Pancreas (tissue), 10 donors: ENCODE measurements at places on chromosomes 16 and 17. TPM values are rescaled to one million over a fixed set of nuclear protein-coding genes. Genes with fewer than 3 reads are reported as not detected.

Gene SNAI3
- total RNA-seq = 0.71 TPM

Gene MRTFB
- 36.6 TPM for total RNA-seq

Gene SLC9A5
- 0.69 TPM for total RNA-seq

Gene COX6A2
- not detected for total RNA-seq

Gene IL17C
- total RNA-seq = not detected

Gene CEMP1
- total RNA-seq = 0.31 TPM

Gene PIK3R5
- 2.4 TPM for total RNA-seq

Gene VMO1
- 1.7 TPM for total RNA-seq

- H3K36me3 ChIP-seq = no peaks in the 10 kb centered on the region
- H3K4me1 ChIP-seq = peaks cover 6% of the 10 kb centered on the region
- H3K27me3 ChIP-seq = no peaks in the 10 kb centered on the region
- H3K4me3 ChIP-seq = no peak overlapping the region
- no peak overlapping the region for H3K27ac ChIP-seq
- DNase-seq = no peak
Measured at GRCh38 chr17:17940441-17940911, 31.7 kb downstream of the TOM1L2 start.

DNA sequence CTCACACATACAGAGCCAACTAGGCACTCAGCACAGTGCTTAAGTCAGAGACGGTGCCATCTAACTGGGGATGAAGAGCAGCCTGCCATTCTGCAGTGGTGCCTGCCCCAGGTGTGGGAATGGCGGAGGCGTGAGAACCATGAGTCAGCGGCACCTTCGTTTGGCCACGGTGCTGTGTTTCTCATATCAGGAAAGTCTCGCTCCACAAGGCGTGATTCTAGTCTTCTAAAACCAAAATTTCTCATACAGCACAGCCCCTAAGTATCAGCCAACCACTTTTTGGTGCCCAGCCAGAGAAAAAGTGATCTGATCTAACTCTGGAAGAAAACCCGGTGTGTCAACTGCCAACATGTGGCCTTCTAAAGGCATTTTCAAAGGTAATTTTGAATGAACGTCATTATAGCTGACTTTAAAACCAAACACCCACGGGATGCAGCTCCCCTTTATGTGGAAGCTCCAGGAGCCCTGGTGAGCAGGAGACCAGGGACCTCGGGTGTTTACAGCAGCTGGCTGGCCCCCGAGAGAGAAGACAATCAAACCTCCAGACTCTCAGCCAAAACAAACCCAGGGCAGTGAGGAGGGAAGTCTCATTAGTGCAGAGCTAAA is 54.6 kb downstream of the ABCC12 start:
- H3K4me1 ChIP-seq = no peaks in the 10 kb centered on the region

GRCh38 chr17:32915245-32915644 is 12.7 kb upstream of the TMEM98 start:
- DNase-seq = no peak
- no peaks in the 10 kb centered on the region for H3K27me3 ChIP-seq
- H3K27ac ChIP-seq = no peak overlapping the region
- no peaks in the 10 kb centered on the region for H3K36me3 ChIP-seq
- peaks cover 14% of the 10 kb centered on the region for H3K4me1 ChIP-seq
- H3K4me3 ChIP-seq = no peak overlapping the region

DNA sequence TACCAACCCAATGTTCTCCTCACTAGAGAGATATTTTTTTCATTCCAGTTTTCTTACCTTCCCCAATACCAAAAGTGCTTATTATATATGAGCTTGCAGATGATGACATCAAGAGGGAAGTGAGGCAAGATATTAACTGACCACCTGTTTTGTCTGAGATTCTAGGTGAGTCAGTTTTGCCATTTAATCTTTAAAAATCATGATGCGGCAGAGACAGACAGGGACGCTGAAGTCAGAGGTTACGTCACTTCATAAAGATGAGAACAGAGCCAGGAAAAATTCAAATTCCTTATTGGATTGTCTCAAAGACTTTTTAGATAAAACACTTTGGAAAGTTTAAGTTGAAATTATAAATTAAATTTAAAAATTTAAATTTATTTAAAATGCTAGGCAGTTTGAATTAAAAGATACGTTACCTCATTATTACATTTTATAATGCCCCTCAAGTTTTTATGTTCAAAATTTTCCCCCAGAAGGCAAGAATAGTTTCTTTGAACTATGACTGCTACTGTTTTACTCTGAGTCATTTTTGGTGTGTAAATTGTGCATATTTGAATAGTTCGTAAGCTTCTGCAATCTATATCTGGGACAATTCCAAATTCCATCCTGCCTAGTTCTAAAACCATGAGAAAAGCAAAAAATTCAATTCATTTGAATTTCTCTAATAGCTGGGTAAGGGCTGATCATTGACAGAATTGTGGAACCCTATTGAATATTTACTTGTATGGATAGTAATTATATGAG is 839.6 kb upstream of the GOT2 start:
- H3K27me3 ChIP-seq = no peaks in the 10 kb centered on the region
- H3K4me1 ChIP-seq = no peaks in the 10 kb centered on the region
- DNase-seq = no peak
- H3K36me3 ChIP-seq = no peaks in the 10 kb centered on the region
- no peak overlapping the region for H3K27ac ChIP-seq

- no peaks in the 10 kb centered on the region for H3K36me3 ChIP-seq
- H3K27me3 ChIP-seq = no peaks in the 10 kb centered on the region
- no peak overlapping the region for H3K27ac ChIP-seq
- DNase-seq = no peak
Measured at GRCh38 chr17:4120332-4120731, 22.5 kb downstream of the ZZEF1 start.

DNA sequence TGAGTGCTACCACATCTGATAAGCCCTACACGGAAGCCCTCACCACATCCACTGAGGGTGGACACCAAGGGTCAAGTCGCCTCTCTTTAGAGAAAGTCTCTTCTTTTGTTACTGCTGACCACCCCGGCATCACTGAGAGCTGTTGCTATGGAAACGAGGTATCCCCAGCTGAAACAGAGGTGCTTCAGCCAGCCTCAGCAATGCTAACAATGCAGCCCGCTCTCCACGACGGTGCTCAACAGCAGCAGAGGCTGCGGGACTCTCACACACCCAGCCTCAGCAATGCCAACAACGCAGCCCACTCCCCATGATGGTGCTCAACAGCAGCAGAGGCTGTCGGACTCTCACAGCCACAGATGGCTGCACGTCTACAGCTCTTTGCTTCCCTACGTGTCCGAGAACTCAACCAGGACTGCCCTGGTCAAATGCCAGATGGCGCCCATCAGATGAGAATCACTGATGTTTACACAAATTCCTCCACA is 41.4 kb downstream of the VPS53 start:
- no peaks in the 10 kb centered on the region for H3K36me3 ChIP-seq
- H3K27me3 ChIP-seq = no peaks in the 10 kb centered on the region
- no peak for DNase-seq
- H3K4me1 ChIP-seq = no peaks in the 10 kb centered on the region

- no peaks in the 10 kb centered on the region for H3K36me3 ChIP-seq
- peaks cover 5% of the 10 kb centered on the region for H3K4me1 ChIP-seq
- no peaks in the 10 kb centered on the region for H3K27me3 ChIP-seq
- H3K4me3 ChIP-seq = peak overlapping the region; percentile 63
- no peak overlapping the region for H3K27ac ChIP-seq
Measured at GRCh38 chr16:58249388-58249779, 45.4 kb downstream of the PRSS54 start.

GRCh38 chr16:57863434-57864160 is 61.3 kb upstream of the KIFC3 start:
- peak; percentile 74 for DNase-seq
- peaks cover 6% of the 10 kb centered on the region for H3K4me1 ChIP-seq
- H3K36me3 ChIP-seq = no peaks in the 10 kb centered on the region
- H3K27me3 ChIP-seq = no peaks in the 10 kb centered on the region
- H3K4me3 ChIP-seq = no peak overlapping the region

DNA sequence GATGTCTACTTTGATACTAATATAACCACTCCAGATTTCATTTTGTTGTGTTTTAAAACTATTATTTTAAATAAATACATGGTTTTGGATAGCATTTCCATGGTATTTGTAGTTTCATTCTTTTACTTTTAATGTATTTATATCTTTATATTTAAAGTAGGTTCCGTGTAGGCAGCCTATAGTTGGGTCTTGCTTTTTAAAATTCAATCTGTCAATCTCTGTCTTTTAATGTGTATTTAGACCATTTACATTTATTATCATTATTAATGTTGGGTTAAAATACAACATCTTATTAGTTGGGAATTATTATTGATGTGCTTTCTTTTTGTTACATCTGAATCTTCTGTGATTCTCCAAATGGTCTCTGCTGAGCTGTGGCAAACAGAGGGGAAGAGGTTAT is 412.1 kb downstream of the NPIPA7 start:
- H3K27me3 ChIP-seq = no peaks in the 10 kb centered on the region
- no peak overlapping the region for H3K4me3 ChIP-seq
- no peaks in the 10 kb centered on the region for H3K4me1 ChIP-seq
- no peaks in the 10 kb centered on the region for H3K36me3 ChIP-seq
- no peak for DNase-seq
- no peak overlapping the region for H3K27ac ChIP-seq

- H3K36me3 ChIP-seq = peaks cover 3% of the 10 kb centered on the region
- no peak overlapping the region for H3K27ac ChIP-seq
- H3K27me3 ChIP-seq = no peaks in the 10 kb centered on the region
- no peaks in the 10 kb centered on the region for H3K4me1 ChIP-seq
- no peak for DNase-seq
Measured at GRCh38 chr17:27595208-27595607, 35.8 kb upstream of the LGALS9 start.

GRCh38 chr16:85525420-85526184 is 87.5 kb upstream of the GSE1 start:
- H3K27ac ChIP-seq = no peak overlapping the region
- no peaks in the 10 kb centered on the region for H3K36me3 ChIP-seq
- H3K27me3 ChIP-seq = no peaks in the 10 kb centered on the region
- peaks cover 34% of the 10 kb centered on the region for H3K4me1 ChIP-seq

DNA sequence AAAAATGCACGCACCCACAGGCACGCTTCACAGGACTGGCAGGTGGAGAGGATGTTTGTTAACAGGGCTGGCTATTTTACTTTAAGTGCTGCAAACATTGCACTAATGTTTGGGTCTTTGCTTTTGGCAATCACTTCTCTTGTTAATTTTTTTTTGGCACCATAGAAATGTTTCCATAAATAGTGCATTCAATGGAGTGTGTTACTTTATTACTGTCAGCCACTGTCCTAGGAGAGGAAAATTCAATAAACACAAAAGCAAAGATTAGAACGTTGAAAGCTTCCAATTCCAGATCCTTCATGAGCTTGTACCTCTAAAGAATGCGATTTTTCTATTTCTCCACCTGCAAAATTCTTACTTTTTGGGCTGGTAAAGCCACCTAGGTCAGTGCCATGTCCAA is 743.5 kb downstream of the WWOX start:
- no peak overlapping the region for H3K4me3 ChIP-seq
- no peaks in the 10 kb centered on the region for H3K4me1 ChIP-seq
- no peaks in the 10 kb centered on the region for H3K27me3 ChIP-seq
- H3K36me3 ChIP-seq = no peaks in the 10 kb centered on the region
- no peak for DNase-seq
- H3K27ac ChIP-seq = no peak overlapping the region

- H3K4me1 ChIP-seq = no peaks in the 10 kb centered on the region
- no peak overlapping the region for H3K4me3 ChIP-seq
- H3K27ac ChIP-seq = no peak overlapping the region
Measured at GRCh38 chr16:54216688-54217087, 69.9 kb downstream of the IRX3 start.

GRCh38 chr16:8972843-8973586 is 9.3 kb upstream of the USP7 start:
- no peak overlapping the region for H3K27ac ChIP-seq
- DNase-seq = no peak
- no peaks in the 10 kb centered on the region for H3K27me3 ChIP-seq

DNA sequence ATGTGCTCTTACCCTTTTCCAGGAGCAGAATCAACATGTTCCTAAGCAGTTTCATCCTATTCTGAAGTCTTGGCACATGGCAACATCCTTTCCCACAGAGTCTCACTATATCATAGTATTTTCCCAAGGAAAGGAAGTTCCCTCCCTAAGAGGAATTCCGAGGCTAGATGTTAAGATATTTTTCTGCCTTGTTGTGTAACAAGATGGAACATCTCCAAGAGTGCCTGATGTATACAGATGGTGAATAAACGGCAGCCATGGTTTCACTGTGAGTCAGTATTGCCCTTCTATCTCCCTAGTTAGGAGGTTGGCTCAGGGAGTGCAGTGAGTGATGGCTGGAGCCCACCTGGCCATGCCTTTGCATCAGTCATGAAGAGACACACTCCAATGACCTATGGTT is 48.2 kb downstream of the SPACA3 start:
- H3K27ac ChIP-seq = no peak overlapping the region
- H3K4me3 ChIP-seq = no peak overlapping the region
- H3K36me3 ChIP-seq = no peaks in the 10 kb centered on the region
- no peaks in the 10 kb centered on the region for H3K4me1 ChIP-seq

GRCh38 chr16:58488531-58488930 is 11.4 kb upstream of the NDRG4 start:
- H3K27me3 ChIP-seq = no peaks in the 10 kb centered on the region
- no peaks in the 10 kb centered on the region for H3K4me1 ChIP-seq
- no peak overlapping the region for H3K27ac ChIP-seq

DNA sequence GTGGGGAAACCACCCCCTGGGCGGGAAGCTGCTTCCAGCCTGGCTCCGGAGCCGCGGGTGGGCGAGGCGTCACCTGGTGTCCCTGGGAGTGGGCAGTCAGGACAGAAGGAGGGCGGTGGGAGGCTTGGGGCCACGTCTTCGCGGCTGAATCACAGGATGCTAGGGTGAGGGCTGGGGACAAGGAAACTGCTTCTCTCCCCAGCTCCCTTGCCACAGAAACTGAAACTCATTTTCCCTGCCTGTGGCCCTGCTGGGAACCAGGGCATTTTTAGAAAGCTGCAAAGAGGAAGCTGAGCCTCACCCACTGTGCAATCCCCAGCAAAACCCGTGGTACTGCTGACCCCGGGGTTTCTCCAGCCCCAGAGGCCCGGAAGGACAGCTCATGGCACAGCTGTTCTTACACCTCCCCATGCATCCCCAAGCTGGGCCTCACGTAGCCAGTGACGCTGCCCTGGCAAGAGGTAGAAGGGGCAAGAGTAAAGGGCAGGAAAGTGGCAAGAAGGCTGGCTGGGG is 8.2 kb downstream of the RHBDF2 start:
- peak; percentile 66 for DNase-seq
- no peaks in the 10 kb centered on the region for H3K36me3 ChIP-seq
- H3K4me1 ChIP-seq = peaks cover 10% of the 10 kb centered on the region
- peak overlapping the region; percentile 5 for H3K4me3 ChIP-seq
- peak overlapping the region; percentile 17 for H3K27ac ChIP-seq
- no peaks in the 10 kb centered on the region for H3K27me3 ChIP-seq

DNA sequence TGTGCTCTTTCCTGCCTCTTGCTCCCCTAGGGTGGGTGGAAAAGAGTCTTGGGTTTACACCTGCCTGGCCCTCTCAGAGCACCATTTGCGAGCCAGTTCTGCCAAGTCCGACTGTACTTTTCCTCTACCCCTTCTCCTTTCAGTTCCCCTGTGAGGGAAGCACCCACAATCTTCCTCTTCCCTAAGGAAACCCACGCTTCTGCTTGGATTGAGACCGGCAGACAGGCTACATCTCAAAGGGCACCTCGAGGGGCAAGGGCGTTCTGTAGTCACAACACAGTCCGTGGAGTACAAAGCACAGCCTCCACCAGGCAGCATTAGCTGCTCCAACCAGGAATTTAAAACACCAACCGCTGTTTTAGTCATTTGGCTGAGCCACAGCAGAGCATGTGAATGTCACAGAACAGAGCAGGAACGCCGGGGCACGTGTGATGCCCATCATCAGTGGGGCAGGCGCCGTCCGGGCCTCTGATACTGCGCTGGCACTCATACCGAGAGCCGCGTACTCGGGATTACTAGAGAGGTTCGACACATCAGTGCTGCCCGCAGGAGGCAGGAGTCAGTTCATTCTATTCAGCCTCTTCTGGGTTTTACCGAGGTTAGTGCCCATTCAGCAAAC is 13.7 kb upstream of the MNT start:
- H3K27ac ChIP-seq = no peak overlapping the region
- no peaks in the 10 kb centered on the region for H3K27me3 ChIP-seq
- no peak for DNase-seq
- no peak overlapping the region for H3K4me3 ChIP-seq
- H3K36me3 ChIP-seq = no peaks in the 10 kb centered on the region
